ENCODE measurements at places on chromosomes 6 and 20.

GRCh38 chr6:20438462-20439070 is 36.9 kb downstream of the E2F3 start:
- DNase-seq, result no peak

GRCh38 chr6:168789699-168790098 is 348.7 kb downstream of the SMOC2 start:
- DNase-seq, result no peak

DNA sequence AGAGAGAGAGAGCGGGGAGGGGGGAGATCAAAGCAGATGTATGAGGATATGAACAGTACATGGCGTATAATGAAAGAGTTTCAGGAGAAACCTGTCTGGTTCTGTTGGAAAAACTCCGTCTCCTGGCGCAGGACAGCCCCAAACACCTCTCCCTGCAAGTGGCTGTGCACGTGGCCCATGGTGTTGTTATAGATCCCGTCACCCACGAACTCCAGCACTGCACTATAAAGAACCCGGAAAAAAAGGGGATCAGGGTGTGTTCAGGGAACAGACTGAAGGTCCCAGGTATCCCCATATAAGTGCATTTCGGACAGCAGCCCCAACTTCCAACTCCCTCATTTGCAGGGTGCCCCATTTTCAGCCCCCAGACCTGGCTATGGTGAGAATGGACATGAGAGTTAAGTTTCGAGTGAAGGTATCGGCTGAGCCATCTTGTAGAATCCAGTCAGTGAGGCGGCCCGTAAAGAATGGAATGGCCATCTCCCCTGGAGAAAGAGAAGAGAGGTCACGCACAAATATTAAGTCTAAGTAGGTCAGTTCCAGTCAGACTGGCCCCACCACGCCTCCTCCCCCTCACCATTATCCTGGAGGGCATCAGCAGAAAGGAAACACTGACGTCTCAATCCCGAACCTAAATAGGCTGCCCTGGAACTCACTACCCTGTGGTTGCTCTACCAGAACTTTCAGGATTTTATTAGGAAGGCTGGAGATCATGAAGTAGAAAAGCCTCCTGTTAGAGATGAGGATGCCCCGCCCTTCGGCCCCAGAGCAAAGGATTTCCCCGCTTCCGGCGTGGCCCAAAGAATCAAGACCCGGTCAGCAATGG is 1.3 kb downstream of the TAP1 start:
- peak; percentile 79 for DNase-seq

DNA sequence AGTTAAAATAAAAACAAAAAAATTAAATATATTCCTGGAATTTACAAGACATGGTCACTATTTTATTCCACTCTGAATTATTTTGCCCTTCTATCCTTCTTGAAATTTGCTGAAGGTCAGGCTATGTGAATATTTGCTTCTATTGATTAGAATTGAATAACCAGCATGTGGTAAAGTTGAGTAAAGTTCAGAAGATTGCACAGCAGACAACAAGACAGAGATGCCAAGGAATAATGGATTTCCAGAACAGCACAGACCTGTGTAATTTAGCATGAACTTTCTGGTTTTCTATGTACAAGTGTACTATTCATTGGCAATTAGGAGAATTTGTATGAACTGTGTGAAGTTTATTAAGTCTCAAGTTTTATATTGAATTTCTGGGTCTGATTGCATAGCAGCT is 352.4 kb downstream of the TBC1D32 start:
- DNase-seq, result no peak

- DNase-seq, result no peak
These were observed 311.7 kb downstream of the HIVEP2 start for GRCh38 chr6:142633317-142633716.

- no peak for DNase-seq
These were observed 158.6 kb downstream of the RPS12 start for GRCh38 chr6:132972971-132973370.

DNA sequence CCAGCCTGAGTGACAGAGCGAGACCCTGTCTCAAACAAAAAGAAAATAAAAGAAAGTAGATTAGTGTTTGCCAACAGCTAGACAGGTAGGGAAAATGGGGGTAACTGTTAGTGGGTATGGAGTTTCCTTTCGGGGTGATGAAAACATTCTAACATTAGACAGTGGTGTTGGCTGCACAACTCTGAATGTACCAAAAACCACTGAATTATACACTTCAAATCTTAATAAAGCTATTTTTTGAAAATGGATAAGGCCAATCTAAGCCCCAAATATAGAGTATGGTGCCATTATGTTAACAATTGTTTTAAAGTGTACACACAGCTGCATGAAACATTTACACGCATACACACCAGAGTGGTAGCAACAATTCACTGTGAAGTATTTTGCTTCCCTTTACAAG is 57.0 kb downstream of the BMP7 start:
- no peak for DNase-seq

DNA sequence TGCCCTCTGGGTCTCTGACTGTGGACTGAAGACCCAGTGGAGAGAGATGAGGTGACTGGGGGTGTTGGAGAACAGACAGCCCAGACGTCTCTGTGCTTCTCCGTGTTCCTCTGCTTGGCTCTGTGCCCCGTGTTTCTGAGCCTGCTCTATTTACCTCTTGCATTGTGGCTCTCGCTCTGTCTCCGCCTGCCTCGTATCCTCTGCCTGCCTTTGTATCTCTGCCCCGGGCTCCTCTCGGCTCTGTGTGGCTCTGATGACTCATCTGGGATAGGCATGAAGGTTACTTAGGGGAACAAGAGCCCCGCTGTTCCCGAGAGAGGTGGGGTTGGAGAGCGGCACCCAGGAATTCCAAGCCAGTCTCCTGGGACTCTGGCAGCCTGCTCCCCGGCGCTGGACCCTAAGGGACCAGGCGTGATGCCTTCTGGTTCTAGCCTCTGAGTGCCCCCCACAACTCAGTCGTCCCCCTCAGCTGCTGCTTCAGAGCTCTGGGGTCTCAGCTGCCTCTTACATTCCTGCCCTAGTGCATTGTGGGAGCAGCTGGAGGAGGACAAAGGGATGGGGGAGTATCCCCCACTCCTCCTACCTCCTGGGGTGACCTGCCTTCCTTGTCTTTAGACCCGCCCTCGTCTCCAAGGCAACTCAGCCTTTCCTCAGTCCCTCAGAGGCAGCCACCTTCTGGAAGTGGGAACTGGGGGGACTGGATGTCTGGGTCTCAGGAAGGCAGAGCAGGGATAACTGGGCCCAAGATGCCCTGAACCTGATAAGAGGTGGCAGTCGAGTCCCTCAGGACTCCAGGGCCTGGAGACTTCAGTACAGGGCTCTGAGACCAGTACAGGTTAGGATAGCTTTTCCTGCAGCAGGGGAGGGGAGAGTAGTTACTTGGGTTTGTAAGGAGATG is 1.9 kb downstream of the DDR1 start:
- peak; percentile 89 for DNase-seq

DNA sequence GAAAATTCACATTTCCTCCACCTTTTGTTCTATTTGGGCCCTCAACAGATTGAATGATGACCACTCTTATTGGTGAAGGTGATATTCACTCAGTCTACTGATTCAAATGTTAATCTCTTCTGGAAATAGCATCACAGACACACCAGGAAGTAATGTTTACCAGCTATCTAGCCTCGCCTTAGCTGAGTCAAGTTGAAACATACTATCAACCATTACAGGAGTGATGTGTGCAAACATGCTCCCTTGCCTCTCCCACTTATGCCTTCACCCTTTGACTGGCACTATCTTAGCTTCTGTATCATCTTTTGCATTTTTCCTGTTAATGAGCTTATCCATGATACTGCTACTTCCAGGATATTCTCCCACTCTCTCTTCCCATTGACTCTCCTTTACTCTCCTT is 191.9 kb downstream of the CENPW start:
- DNase-seq, result no peak

- no peak for DNase-seq
These were observed 2.3 kb downstream of the ZBTB2 start for GRCh38 chr6:151388997-151389617.

DNA sequence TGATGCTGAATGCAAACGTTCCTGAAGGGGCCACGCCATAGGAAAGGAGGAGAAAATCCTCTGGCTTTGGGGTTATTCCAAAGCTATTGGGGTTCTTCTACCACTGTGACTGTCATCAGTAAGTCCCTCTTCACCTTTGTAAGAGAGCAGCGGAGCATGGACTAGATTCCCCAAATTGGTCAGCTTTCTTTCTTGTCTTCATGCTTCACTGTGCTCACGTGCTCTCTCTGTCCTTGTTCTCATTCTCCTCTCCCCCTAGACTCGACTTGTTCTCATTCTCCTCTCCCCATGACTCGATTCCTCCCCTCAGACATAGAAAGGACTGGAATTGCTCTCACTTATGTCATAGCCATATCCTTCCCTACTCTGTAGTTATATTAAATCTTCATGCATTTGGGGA is 54.8 kb upstream of the ADGRG6 start:
- DNase-seq, result no peak

DNA sequence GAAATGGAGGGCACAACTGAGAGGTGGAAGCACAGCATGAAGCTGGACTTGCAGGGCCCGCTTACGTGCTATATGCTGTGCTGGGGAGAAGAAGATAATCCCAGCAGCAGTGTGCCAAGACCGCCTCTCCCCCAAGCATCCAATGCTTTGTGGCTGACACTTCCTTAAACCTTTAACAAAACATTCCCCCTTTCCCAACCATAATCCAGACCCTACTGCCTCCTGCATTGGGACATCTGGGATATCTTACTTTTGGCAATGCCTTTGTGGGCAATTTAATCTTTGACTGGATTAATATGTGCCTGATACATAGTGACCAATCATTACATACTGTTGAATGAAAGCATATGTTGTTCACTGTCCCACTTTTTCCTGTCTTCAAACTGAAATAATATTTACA is 3.1 kb upstream of the TENT5A start:
- DNase-seq, result no peak

GRCh38 chr6:56582236-56582635 is 60.5 kb downstream of the DST start:
- no peak for DNase-seq

- DNase-seq, result no peak
These were observed 323.4 kb downstream of the SYNE1 start for GRCh38 chr6:152313542-152314482.

GRCh38 chr6:3624250-3625136 is 127.0 kb downstream of the PXDC1 start:
- DNase-seq, result no peak

GRCh38 chr6:146240322-146240721 is 211.5 kb downstream of the GRM1 start:
- DNase-seq, result no peak

- peak; percentile 26 for DNase-seq
These were observed 228.5 kb downstream of the SLC24A3 start for GRCh38 chr20:19440660-19441527.

- DNase-seq, result no peak
These were observed 425.3 kb downstream of the EPM2A start for GRCh38 chr6:145309842-145310535.

GRCh38 chr20:5977223-5977622 is 26.8 kb downstream of the MCM8 start:
- no peak for DNase-seq

GRCh38 chr6:170371080-170371479 is 64.5 kb downstream of the FAM120B start:
- no peak for DNase-seq

- DNase-seq, result no peak
These were observed 16.3 kb downstream of the LRP11 start for GRCh38 chr6:149847939-149848267.

DNA sequence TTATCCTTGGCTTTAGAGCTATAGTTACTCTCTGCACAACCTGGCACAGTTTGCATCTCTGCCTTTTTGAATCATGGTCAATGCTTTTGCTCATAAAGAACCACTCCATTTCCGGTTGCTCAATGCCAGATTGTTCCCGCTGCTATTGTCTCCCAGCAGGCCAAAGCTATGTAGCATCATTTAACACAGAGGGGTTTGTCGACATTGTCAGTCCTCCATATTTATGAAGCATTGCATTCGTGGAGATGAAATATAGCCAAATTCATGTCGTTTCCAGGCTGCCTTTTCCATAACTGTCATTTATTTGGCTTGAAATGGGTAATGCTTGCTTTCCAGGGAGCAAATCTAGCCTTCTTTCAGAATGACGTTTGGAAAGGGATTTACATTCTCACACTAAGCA is 598.8 kb downstream of the EPHA7 start:
- DNase-seq, result no peak

DNA sequence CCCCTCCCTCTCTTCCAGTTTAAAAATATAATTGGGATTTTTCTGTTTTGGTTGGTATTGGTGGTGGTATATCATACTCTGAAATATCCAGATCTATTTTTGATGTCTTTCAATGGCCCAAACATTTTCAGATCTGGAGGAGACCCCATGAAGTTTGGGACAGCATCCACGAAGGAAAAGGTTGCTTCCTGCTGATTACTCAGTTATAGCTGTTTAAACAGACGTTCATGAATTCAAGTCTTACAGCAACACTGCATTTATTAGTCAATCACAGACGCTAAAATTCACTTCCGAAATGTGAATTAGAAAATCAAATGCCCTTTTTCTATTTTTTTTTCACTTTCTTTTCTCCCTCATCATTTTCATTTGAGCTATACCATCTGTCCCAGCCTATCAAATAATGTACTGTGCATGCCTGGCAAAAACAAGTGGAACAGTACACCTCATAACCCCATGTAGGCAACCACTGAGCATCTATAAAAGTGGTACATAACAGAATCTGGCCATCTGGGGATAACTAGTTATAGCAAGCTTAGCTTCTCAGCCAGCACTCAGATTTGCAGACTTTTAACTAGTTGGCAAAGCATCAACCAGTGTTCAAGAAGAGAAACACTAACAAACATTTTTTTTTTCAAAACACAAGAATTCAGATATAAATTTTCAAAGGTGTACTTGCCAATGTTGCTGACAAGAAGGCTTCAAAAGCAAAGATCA is 124.5 kb downstream of the HIVEP2 start:
- no peak for DNase-seq

DNA sequence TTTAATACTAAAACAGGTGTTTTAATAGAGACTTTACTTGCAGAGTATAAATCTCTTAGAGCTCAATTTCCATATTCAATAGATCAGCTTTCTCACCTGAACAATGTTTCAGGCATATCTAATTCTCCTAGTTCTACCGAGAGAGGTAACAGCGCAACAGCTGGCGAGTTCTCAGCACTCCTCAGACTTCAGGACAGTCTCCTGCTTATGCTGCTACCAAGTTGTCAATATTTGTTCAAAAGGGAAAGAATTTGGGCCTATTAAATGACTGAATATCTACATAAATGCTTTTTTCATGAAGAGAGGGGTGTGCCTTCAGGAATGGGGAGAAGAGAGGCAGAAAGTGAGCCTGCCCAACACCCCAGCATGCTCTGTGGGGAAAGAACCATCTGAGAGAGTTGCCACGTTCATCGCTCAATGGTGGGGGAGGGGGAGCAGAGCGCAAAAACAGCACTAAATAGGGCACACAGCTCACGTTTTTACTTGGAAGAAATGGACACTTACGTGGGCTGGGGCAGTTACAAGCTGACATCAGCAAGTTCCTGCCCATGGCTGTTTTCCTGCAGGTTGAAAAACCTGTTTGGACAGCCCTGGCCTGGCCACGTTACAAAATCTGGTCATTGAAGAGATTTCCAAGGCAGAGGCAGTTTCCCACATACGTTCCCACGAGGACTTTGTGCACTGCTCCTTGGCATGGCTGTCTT is 38.0 kb downstream of the EZR start:
- peak; percentile 18 for DNase-seq

GRCh38 chr6:88422831-88423230 is 256.7 kb upstream of the CNR1 start:
- DNase-seq, result no peak
